PC-3 (cell line): ENCODE measurements at places on chromosomes 3 and 15. TPM values are rescaled to one million over a fixed set of nuclear protein-coding genes. Genes with fewer than 3 reads are reported as not detected.

TNFSF10 gene
- total RNA-seq = 0.58 and 1.2 TPM in 2 replicates

TRIM42 gene
- not detected in 2 replicates for total RNA-seq

TRAK1 gene
- 23.4 and 29.0 TPM in 2 replicates for total RNA-seq

IMPG2 gene
- 0.17 and 0.18 TPM in 2 replicates for total RNA-seq

BTLA gene
- not detected in 2 replicates for total RNA-seq

EFHB gene
- not detected in 2 replicates for total RNA-seq

CPB1 gene
- total RNA-seq = not detected in 2 replicates

MYO5C gene
- 16.7 and 17.7 TPM in 2 replicates for total RNA-seq

CLDN1 gene
- total RNA-seq = 6.8 and 9.6 TPM in 2 replicates

- DNase-seq = no peak
Observed at GRCh38 chr3:130686833-130687232, 59.8 kb downstream of the PIK3R4 start.

- peak; percentile 11 for DNase-seq
Observed at GRCh38 chr3:29978036-29978435, 628.4 kb upstream of the TGFBR2 start.

DNA sequence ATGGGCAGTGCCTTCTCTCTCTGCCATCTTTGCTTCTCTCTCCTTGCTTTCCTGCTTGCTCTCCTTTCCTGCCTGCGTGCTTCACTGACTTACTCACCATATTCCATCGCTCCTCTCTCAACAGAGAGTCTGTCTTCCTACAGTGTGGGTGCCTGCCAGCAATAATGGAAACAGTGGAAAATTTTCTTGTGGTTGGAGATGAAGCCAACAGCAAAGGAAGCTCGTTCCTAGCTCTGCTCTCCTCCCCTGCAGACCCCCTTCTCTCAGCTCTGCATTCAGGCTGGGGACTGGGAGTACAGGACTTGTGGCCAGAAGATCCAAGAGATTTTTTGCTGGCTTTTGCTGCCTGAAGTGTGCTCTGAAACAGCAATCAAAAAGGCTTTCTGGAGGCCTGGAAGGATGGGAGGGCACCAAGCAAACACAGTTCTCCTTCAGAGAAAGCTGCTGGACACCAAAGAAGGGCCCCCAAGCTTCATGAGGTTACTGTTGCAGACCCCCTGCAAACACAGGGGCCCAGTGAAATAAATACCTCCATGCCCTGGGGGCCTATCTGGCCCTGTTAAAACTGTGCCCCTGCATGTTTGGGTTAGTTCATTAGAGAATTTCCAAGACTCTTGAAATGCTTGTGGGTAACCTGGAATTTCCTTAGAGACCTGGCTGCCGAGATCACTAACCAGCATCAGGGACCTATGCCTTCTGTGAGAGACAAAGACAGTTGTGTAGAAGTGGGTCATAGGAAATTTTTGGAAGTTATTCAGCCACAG is 149.9 kb upstream of the RASGRP1 start:
- peak; percentile 41 for DNase-seq

DNA sequence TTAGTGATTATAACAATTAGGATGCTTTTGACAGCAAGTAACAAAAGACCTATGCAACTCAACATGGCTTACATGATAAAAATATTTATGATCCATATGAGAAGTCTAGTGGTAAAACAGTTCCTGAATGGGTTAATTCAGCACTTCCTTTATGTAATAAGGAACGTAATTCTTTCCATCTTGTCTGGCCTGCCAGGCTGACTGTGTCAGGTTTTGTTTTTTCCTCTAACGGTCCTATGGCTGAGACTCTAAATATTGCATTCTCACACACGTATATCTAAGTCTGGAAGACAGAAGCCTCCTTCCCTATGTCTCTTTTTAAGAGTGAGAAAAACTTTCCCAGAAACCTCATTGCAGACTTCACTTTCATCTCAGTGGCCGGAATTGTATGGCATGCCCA is 50.6 kb downstream of the DUT start:
- DNase-seq = no peak

DNA sequence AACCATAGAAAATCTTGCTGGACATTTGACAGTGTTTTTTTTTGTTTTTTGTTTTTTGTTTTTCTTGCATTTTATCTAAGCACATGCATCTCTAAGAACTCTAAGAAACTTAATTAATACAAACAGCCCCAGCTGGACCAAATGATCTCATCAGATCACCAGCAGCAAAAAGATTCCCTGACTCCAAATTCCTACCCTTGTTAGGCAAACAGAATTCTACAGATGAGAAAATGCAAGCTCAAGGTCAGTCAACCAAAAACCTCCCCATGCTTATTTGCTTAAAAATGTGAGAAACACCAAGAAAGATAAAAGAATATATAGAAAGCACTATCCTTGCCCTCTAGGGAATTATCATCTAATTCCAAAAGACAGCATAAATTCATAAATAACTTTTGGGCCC is 65.4 kb downstream of the FOXP1 start:
- DNase-seq = no peak

- DNase-seq = no peak
Observed at GRCh38 chr3:10723991-10724390, 92.0 kb upstream of the SLC6A11 start.

DNA sequence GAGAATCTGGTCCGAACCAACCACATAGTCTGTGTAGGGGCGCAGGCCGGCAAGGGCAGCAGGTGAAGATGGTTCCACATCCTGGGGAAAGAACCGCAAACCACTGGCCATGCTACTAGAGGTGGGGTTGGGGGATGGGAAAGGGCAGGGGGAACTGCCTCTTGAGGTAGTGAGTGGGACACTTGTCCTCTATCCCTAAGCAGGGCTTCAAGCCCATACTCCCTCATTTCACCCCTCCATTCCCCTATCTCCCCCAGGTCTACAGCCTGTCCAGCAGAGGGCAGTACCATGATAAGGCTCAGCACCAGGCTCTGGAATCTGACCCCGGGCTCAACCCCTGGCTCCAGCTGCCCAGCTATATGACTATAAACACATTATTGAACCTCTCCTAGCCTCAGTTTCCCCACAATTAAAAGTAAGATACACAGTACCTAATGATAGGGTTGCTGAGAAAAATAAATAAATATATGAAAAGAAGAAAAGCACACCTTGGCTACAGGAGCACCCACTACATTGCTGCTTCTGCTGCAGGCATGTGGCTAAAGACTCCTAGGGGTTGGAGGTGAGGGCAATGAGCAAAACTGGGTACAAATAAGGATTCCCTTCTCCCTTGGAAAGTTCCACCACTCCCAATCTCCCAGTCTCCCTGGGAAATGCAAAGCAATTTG is 6.3 kb downstream of the GORASP1 start:
- DNase-seq = peak; percentile 58

GRCh38 chr15:52789601-52790168 is 451 bp downstream of the ONECUT1 start:
- no peak for DNase-seq
